ENCODE measurements at places on chromosomes 7 and 10.

DNA sequence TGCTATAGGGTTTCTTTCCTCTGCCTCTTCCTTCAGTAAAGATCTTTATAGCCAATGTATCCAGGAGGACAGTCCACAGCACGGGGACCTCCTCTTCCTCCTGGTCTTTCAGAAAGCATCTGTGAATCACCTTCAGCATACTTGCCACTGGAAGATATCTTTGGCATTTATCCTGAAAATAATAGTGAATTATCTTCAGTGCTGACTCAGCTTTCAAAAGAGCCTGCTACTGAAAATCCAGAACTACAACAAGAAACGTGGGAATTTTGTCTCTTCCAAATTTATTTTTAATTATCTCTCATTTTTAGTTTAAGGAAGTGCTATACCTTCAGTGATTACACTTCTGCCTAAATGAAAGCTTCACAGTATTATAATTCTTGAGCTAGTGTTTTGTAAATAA, 7.6 kb upstream of the UNC5B start:
- DNase-seq: no peak

GRCh38 chr7:19079066-19079465, 38.4 kb downstream of the TWIST1 start:
- DNase-seq: no peak

- no peak for DNase-seq
Observed at GRCh38 chr7:72140566-72140965, 271.6 kb downstream of the CALN1 start.

- no peak for DNase-seq
Observed at GRCh38 chr10:34078745-34079470, 736.2 kb downstream of the PARD3 start.

DNA sequence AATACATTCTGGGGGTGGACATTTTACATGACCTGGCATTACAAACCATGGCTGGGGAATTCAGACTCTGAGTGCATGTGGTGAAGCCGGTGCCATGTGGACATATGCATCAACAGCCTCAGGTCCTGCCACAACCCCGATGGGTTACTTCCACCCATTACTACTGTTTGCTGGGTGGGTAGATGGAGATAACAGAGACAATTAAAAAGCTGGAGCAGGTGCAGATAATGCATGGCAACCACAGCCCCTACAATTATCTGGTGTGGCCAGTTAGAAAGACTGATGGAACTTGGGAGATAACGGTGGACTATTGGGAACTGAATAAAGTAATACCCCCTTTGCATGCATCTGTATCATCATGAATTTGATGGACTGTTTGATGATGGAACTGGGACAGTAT, 21.6 kb upstream of the ADAMTS14 start:
- DNase-seq: no peak

DNA sequence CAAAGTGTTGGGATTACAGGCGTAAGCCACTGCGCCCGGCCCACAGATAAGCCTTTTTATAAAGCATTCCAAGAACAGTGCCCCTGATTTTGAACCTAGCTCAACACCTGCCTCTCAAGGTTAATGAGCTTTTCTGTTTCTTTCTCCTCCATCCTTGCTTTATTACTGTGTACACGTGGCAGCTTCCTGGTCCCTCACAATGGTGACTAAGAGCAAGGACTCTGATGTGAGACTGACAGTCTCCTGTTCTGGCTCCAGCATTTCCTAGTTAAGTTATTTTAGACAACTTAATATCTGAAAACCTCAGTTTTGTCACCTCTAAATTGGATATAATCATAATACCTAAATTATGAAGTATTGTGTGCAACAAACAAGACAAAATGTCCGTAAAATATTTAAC, 9.9 kb downstream of the HABP2 start:
- DNase-seq: no peak

DNA sequence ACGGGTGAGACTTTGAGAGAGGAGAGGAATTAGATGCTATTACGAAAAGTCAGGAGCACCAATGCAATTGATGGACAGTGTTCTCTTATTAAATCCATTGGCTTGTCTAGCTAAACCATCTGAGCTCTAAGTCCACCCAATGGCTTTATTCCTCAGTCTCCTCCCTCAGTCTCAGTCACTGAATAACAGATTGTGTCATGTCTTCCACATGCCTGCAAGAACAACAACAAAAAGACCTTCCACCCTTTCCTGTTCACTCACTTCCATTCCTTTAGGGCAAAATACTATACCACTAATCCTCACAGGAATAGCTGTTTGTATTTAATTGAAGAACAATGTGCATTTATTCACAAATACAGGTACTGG, 154.8 kb upstream of the LAMB4 start:
- no peak for DNase-seq

GRCh38 chr10:72719941-72720592, 28.1 kb downstream of the MCU start:
- DNase-seq: no peak

DNA sequence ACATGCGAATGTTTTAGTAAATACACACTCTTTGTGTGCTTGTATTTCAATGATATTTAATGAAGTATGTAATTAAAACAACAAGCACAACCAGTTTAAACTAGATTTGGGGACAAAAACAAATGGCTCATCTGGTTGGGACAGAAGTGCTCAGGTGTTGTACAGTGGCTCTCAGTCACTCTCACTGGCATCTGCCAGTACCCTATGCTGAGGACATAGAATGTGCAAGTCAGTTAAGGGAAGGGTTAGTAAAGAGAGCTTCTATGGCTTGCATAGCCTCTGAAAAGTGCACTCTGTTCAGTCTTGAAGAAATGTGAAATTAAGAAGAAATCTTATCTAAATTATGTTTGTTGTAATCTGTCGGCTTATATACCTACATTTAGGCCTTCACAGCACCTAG, 183.0 kb downstream of the LRRC4 start:
- DNase-seq: no peak

GRCh38 chr10:74913377-74913979, 87.1 kb downstream of the KAT6B start:
- no peak for DNase-seq

- no peak for DNase-seq
Observed at GRCh38 chr10:98391065-98391464, 23.9 kb downstream of the PYROXD2 start.

DNA sequence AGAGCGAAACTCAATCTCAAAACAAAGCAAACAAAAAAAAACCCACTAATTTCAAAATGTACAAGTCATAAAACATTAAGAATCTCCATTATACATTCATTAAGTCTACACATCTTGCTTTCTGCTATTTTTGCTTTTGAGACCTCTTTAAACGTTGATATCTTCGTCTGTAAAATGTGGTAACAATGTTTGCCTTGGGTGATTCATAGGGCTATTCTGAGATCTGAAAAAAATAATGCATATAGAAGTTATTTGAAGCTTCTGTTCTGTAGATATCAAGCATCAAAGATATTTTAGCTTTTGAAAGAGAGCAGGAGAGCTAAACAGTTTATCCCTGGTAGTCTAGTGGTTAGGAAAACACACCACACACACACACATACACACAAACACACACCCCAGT, 158.1 kb upstream of the PLXDC2 start:
- no peak for DNase-seq

DNA sequence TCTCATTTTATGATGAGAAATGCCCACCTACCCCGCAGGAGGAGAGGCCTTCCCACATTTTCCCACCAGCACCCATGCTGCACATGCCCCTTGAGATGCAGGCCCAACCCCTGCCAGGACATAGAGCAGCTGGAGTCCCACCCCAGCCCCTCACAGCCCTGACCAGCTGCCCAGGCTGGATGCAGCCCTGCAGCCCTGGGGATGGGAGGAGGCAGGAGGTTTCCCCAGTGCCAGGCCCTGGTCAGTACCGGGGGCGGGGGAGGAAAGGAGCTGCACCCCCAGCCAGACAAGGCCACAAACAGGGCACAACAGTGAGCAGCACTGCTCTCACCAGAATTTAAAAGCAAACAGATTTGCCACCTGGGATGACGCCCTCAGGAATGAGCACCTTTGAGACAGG, 196.1 kb downstream of the PTPRN2 start:
- DNase-seq: no peak

GRCh38 chr10:22589851-22590514, 124.4 kb downstream of the PIP4K2A start:
- DNase-seq: no peak

DNA sequence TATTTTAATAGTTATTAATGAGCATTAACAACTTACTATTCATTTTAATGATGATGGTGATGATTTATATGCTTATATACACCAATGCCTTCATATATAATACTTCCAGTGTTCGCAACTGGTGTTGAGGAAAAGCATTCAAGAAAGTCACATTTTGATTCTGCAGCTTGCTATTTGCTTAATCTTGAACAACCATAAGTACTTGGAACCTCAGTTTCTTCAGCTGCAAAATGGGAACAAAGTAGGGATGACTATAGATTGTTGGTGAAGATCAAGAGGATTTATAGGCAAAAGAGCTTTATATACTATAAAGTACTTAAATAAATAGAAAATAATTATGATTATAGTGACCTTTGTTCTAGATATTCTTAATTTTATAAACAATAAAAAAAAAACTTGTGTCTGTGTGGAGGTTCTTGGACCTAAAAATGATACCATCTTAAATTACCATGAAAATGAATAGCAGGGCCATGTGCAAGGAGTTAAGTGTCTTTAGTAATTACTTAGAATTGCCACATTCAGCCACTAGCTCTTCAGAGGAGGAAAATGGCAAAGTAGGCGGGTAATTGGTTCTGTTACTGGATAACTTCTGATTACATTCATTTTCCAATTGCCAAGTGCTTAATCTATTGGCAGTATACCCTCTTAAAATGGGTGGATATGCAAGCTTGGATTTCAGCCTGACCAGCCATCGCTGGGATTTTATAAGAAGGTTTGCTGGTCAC, 4.5 kb downstream of the ARID5B start:
- no peak for DNase-seq

DNA sequence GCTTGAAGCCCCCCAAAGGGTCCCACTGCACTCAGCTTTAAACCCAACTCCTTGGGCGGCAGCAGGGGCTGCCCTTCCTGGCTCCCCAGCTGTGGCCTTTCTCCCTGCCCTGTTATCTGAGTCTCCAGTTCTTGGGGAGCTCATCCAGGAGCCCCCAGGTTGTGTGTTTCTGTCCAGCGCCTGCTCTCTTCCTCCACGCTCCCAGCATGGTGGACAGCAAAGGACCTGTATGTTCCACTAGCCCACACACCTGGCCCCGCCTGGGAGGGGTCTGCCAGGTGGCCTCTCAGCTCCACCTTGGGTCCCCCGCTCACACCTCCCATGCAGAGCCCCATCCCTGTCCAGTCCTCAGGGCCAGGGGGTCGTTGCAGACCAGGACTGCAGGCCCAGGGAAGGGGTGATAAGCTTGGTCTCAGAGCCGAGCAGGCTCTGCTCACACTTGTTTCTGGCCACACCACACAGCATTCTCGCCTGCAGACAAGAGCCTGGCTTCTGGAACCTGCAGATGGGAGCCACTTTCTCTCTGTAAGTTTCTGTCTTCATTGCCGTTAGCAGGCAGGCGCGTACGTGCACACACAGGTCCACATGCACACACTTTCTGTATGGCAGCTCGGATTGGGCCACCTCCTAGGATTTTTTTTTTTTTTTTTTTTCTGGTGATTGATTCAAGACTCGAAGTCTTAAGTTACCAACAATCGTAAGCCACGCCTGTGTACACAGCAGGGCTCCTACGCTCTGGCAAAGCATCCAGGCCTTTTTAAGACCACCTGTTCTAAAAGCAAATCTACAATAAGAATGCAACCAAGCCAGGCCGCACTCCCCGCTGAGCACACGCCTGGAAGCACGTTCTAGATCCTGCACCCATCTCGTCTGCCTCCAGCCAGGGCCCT, 104.6 kb downstream of the CYTH3 start:
- DNase-seq: no peak

DNA sequence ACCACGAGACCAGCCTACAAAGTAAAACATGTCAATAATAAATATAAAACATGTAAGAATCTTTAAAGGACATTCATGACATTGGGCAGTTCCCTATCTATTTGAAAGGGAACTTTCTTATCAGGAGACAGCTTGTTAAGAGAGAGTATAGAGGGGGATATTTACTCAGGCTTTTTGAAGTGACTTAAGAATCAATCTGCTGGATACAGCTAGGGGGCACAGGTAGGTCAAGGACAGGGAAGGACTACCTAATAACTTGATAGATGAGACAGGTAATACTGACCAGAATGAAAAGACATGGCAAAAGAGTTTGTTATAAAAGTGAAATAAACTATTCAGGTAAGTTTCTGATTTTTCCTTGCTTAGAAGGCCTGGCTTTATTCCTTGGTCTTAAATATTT, 21.8 kb upstream of the LRRD1 start:
- no peak for DNase-seq

GRCh38 chr10:118918587-118918986, 110.9 kb upstream of the NANOS1 start:
- DNase-seq: no peak

GRCh38 chr10:12972146-12972545, 29.4 kb downstream of the CCDC3 start:
- DNase-seq: no peak

- DNase-seq: no peak
Observed at GRCh38 chr7:45402480-45403218, 171.5 kb upstream of the ADCY1 start.

GRCh38 chr7:123433665-123434064, 100.7 kb downstream of the IQUB start:
- no peak for DNase-seq

- DNase-seq: no peak
Observed at GRCh38 chr7:4816419-4817080, 41.1 kb downstream of the AP5Z1 start.

DNA sequence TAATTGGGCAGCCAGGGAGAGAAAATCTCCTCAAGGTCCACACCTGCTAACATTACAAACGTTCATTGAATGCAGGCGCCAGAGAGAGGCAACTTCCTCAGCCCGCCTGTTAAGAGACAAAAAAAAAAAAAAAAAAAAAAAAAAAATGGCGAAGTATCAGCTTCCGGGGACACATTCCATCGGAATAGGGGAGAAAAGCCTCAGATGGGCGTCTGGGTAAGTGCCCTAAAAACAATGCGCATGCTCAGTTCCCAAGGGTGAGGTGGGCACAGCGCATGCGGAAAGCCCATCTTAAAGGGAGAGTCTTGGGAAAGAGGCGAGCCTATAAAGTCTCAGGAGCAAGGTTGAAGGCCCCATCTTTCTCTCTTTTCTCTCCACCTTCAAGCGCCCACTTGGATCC, 1139.7 kb upstream of the CELF2 start:
- no peak for DNase-seq

- DNase-seq: no peak
Observed at GRCh38 chr10:119265691-119266090, 58.3 kb downstream of the GRK5 start.

- no peak for DNase-seq
Observed at GRCh38 chr7:30633223-30633622, 38.5 kb downstream of the GARS1 start.

DNA sequence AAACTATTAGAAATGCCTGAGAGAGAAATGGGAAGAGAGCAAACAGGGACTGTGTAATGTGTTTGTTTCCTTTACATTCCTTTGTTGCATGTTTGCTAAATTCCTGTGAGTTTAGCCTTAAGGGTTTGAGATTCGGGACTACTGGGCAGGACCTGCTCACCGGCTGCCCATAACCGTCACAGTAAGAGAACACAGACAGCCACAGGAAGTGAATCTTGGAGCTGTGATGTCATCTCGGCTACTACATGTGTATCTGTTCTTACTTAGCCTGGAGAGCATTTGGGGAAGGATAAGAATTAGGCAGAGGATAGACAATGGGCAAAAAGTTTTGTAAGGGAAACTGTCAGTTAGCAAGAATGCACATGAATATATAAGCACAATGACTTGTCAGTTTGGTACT, 485.1 kb upstream of the KLF6 start:
- no peak for DNase-seq

Measured in activated CD8-positive, alpha-beta memory T cell treated with anti-CD3 and anti-CD28 coated beads for 24 hours (primary cell).